ENCODE measurements at places on chromosomes 12 and 14. TPM values are rescaled to one million over a fixed set of nuclear protein-coding genes. Genes with fewer than 3 reads are reported as not detected.

CRADD gene
- 14.5 TPM for total RNA-seq

SLC15A4 gene
- total RNA-seq = 22.5 TPM

- DNase-seq = no peak
Observed at GRCh38 chr12:19659501-19659900, 220.2 kb downstream of the AEBP2 start.

GRCh38 chr12:58633479-58633878 lies 286.8 kb downstream of the LRIG3 start:
- DNase-seq = no peak

- no peak for DNase-seq
Observed at GRCh38 chr12:86712425-86712843, 456.2 kb upstream of the MGAT4C start.

SPTLC2 gene
- total RNA-seq = 14.4 TPM

GRCh38 chr12:116736962-116737773 lies 701 bp downstream of the SPRING1 start:
- DNase-seq = no peak

GRCh38 chr12:104626069-104626837 lies 169.5 kb downstream of the CHST11 start:
- DNase-seq = no peak

DNA sequence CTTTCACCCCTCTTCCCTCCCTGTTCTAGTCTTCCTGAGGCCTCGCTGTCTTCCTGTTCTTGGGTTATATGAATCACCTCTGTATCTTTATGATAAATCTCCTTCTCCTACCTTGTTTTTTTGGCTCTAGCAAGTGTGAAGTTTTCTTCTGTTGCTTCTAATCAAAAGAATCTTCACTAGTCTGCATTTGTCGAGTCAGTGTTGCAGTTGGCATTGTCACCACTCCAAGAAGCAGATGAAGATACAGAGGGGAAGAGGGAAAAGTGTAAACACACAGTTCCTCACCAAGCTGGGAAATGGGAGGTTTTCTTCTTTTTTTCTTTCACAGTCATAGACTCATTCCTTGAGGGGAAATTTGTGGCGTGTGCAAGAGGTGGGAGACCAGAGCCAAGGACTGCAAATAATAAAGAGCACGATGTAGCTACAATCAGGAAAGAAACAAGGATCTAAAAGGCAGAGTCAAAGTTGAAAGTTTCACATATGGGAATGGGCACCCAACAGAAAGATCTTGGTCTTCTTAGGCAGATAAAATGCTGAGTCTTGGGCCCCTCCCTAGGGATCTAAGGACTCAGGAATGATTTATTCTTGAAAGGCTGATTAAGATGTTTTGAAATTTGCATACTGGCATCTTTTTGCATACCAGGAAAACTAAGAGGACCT lies 22.2 kb upstream of the PRICKLE1 start:
- no peak for DNase-seq

Measured in ovary (tissue), 10 donors.